Pons (tissue), 1 donor: ENCODE measurements at places on chromosomes 12 and 14.

- DNase-seq = peak; percentile 5
Observed at GRCh38 chr14:57266065-57266464, 2.6 kb downstream of the EXOC5 start.

- DNase-seq = peak; percentile 46
Observed at GRCh38 chr14:71231521-71232393, 324.5 kb downstream of the PCNX1 start.

- no peak for DNase-seq
Observed at GRCh38 chr14:68762953-68763764, 29.7 kb downstream of the ZFP36L1 start.

DNA sequence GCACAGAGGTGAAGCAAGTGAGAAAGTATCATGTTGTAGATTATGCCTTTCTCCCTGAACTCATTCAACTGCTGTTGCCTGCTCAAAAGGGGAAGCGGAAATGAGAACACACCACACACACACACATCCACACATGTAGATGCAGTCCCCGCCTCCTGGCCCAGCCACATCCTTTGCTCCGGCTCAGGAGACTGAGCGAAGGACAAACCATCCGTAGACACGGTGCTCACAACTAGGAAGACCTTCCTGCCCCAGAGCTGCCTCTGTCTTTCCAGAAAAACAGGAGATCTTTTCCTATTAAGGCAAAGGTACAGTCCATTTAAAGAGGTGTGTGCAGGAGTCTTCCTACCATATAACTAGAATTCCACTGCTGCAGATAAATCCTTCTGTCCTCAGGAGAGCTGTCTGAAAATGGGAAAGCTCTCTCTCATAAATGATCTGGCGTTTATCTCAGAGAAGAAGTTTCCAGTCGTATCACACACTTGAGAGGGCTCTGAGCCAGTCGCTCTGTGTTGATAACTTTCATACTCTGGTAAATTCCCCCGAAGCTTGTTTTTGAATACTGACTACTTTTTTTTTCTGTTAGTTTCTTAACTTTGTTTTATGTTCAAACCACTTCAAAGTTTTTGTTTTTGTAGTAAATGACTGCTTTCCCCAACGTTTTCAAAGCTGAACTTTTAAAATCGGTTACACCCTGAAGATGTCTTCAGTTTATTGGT, at the start of gene TESPA1:
Gene TESPA1 (minus strand): TSS at position 105 of the 719 bp plus-strand sequence. CDS start 10,200 bp downstream, outside the sequence.
- DNase-seq = peak; percentile 62

DNA sequence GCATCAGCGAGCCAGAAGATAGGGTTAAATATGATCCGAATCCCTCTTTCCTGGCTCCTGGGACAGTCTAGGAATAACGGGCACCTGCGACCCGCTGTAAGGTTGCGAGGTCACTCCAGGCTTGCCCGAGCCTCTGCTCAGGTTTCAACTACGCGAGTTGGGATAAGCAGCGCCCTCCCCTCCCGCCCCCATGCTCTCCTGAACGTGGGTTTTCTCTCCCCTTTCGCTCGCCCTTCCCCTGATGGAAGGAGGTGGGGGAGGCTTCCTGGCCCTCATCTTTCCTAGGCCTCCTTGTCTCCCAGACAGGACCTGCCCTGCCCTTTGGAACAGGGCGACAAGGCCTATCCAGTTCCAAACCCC, 753 bp upstream of the ATP5MC2 start:
- DNase-seq = peak; percentile 66

GRCh38 chr12:128793701-128794100, 30.1 kb downstream of the SLC15A4 start:
- peak; percentile 33 for DNase-seq

DNA sequence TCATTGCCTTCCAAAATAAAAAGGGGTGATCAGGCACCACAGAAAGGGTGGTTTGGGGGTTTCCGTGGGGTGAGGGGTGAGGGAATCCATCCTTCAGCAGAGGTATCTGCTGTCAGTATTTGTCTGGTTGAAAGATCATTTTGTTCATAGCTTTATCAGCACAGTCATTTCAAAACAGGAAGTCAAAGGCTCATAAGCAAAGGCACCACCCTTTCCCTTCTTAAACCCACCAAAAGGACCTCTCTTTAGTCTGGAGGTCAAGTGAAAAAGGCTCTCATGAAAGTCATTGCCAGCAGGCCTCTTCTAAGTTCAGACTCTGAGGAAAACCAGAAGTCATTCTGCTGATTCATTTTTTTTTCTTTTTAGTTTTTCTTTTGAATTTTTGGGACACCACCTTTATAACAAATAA, 6.2 kb downstream of the CHST11 start:
- no peak for DNase-seq
